Fibroblast of villous mesenchyme (primary cell): ENCODE measurements at places on chromosomes 6 and 20.

- DNase-seq, result no peak
These were observed 124.3 kb upstream of the CNR1 start for GRCh38 chr6:88290411-88290810.

GRCh38 chr6:148969603-148970061 lies 222.8 kb downstream of the UST start:
- DNase-seq, result peak; percentile 86

GRCh38 chr6:84762220-84763002 lies 2.0 kb downstream of the TBX18 start:
- DNase-seq, result peak; percentile 49

GRCh38 chr6:5042436-5042835 lies 38.6 kb upstream of the RPP40 start:
- no peak for DNase-seq

- DNase-seq, result peak; percentile 78
These were observed 12.3 kb upstream of the TMC2 start for GRCh38 chr20:2523919-2524708.
